ENCODE measurements at places on chromosomes 1 and 21. TPM values are rescaled to one million over a fixed set of nuclear protein-coding genes. Genes with fewer than 3 reads are reported as not detected.

Gene UBE2U
- not detected for total RNA-seq

Gene OR2L8
- not detected for total RNA-seq

Gene CHIA
- not detected for total RNA-seq

Gene SYTL1
- total RNA-seq: 0.77 TPM

Gene RGSL1
- not detected for total RNA-seq

Gene ZC3H11A
- total RNA-seq: 56.8 TPM

All from A549 treated with CORT108297 at 1 μM for 4 hours (cell line).